ENCODE measurements at places on chromosomes 6 and 20.

DNA sequence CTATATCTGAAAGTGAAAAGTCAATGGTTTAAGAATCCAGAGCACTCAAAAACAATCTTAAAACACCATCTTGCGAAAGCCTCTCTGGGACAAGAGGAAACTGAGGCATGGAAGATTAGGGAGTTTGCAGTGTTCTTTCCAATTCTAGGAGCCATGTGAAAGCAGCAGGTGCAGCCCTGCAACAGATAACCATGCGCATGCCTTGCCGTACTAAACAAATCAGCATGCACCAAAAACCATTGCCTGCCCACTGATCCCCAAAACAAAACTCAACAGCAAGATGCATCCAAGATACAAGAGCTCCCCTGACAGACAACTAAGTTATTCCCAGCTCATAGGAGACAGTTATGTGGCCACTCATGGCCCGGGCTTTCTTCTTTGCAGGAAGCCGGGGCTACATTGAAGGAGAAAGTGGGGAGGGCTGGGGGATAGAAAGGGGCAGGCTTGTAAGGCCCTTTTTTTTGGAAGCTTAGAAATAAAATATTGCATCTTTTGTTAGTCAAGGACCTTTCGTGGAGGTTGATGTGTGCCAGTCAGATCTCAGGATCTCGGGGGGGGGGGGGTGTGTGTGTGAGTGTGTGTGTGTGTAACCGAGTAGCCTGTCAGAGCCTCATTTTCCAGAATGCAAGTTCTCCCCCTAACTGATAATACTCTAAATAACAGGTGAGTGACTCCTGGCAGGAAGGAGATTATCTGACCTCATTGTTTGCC is 178.4 kb downstream of the MBOAT1 start:
- no peak for DNase-seq

DNA sequence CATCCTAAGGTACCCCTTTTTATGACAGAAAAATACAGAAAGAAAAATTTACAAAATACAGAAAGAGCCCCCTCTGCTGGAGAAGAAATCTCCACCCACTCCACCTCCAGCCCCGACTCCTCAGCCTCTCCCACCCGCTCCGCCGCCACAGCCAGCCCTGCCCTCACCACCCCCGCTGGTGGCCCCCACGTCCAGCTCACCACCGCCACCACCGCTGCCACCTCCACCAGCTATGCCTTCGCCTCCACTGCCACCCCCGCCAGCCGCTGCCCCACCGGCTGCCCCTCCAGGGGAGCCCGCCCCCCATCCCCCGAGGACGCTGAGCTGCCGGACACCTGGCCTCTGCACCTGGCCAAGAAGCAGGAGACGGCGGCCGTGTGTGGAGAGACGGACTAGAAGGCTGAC is 17.7 kb downstream of the WFDC2 start:
- DNase-seq, result no peak

GRCh38 chr20:8616792-8617191 is 452.1 kb upstream of the PLCB4 start:
- no peak for DNase-seq

GRCh38 chr20:62791301-62792181 is 4.7 kb upstream of the MRGBP start:
- DNase-seq, result peak; percentile 38

DNA sequence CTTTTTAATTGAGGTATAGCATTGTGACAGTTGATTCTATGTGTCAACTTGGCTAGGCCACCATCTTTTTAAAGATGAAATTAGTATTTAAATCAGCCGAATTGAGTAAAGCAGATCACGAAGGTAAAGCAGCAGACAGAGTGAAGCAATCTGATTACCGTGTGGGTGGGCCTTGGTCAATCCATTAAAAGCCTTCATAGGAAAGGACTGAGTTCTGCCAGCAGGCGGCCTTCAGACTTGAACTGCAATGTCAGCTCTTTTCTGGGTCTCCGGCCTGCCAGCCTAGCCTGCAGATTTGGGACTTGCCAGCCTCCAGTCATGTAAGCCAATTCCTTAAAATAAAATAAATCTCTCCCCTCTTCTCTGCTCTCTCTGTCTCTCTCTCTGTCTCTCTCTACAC is 22.4 kb upstream of the TGM2 start:
- DNase-seq, result no peak

DNA sequence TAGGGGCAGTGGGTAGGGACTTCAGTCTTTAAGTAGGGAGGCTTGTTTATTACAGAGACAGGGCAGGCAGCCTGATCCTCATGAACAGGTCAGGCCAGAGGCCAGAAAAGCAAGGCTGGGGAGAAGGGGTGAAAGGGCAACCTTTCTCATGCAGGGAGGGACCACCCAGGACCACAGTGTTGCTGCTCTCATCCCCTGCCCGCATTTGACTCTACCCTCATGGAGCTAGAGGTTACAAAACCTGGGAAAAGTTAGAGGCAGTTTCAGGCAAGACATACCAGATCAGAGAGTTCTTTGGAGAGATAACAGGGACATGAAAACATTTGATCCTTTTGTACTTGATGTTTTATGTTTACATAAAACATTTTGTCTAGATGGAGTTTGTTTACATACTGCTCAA is 38.1 kb downstream of the MDGA1 start:
- DNase-seq, result no peak

- no peak for DNase-seq
Measured at GRCh38 chr20:4134861-4135379, 119.6 kb upstream of the RNF24 start.
